ENCODE measurements at places on chromosomes 16 and 17. TPM values are rescaled to one million over a fixed set of nuclear protein-coding genes. Genes with fewer than 3 reads are reported as not detected.
A peak's percentile ranks its signal among the peaks of the same experiment; 100 is the strongest.

GRCh38 chr17:76234354-76234679 is 6.0 kb downstream of the RNF157 start:
- no peak overlapping the region for H3K27ac ChIP-seq
- no peaks in the 10 kb centered on the region for H3K36me3 ChIP-seq
- DNase-seq: peak; percentile 51
- H3K4me1 ChIP-seq: peaks cover 9% of the 10 kb centered on the region
- no peaks in the 10 kb centered on the region for H3K27me3 ChIP-seq
- no peak overlapping the region for H3K4me3 ChIP-seq

DNA sequence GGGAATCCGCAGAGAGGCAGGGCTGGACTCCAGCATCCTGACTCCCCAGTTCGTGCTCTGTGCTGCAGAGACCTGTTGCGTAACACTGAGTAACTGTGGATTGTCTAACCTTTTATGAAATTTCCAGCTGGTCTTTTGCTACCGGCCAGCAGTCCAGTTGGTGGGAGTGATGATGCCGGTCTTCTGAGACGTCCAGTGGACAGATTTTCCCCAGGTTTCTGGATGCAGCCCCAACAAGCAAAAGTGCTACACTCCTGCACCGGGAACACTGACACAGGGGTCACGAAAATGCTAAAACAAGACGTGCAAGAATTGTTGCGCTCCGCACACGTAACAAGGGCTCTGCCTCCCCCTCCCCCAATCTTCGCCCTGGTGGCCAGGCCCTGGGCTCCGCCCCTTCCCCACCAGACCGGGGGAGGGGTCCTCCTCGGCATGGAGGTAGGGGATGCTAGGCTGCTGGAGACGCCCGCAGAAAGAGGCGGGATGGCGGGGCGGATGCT is 701 bp upstream of the MRC2 start:
- peaks cover 9% of the 10 kb centered on the region for H3K27me3 ChIP-seq
- no peak for DNase-seq
- no peak overlapping the region for H3K27ac ChIP-seq
- no peaks in the 10 kb centered on the region for H3K36me3 ChIP-seq
- H3K4me1 ChIP-seq: 0 out of 2 replicates have a peak, but pooled peaks cover 3% of the 10 kb centered on the region
- H3K4me3 ChIP-seq: 0 out of 2 replicates have a peak overlapping the region, but pooled peaks have one; percentile 64

- H3K4me1 ChIP-seq: peaks cover 2% of the 10 kb centered on the region
- H3K4me3 ChIP-seq: no peak within 1 kb of the TSS
- no peaks in the 10 kb centered on the region for H3K36me3 ChIP-seq
- DNase-seq: no peak
Measured at GRCh38 chr17:60149691-60150582, at the start of gene CA4. Gene CA4 (plus strand): TSS chr17:60149973. CDS start chr17:60150035, 62 bp downstream.

GRCh38 chr16:14110728-14111251 is 39.7 kb downstream of the MRTFB start:
- no peaks in the 10 kb centered on the region for H3K4me1 ChIP-seq
- H3K27me3 ChIP-seq: no peaks in the 10 kb centered on the region
- H3K4me3 ChIP-seq: no peak overlapping the region
- H3K27ac ChIP-seq: no peak overlapping the region

DNA sequence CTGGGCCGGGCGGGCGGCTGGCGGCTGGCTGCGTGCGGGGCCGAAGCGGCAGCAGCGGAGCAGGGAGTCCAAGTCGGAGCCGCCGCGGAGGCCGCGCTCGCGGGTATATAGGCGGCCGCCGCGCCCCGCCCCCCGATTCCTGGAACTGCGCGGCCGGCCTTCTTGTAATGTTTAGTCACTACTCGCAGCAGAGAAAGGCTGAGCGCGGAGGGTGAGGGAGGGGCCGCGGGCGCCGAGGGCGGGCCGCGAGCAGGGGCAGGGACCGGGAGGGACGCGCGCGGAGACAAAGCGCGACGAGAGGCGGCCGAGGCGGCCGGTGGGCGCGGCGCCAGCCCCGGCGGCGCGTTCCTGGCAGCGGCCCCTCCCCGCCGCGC is at the start of gene SOCS3:
SOCS3 (minus strand) TSS at position 81 of the 374 bp plus-strand sequence. CDS start 982 bp downstream, outside the sequence.
- H3K27ac ChIP-seq: peak within 1 kb of the TSS; percentile 31
- H3K36me3 ChIP-seq: no peaks in the 10 kb centered on the region
- peak within 1 kb of the TSS; percentile 80 for H3K4me3 ChIP-seq
- no peaks in the 10 kb centered on the region for H3K27me3 ChIP-seq

GRCh38 chr17:74325743-74326379 is at the start of gene KIF19:
Gene KIF19 (plus strand): TSS chr17:74326226. CDS start chr17:74326350, 124 bp downstream.
- H3K36me3 ChIP-seq: no peaks in the 10 kb centered on the region
- peaks cover 4% of the 10 kb centered on the region for H3K27me3 ChIP-seq
- no peak for DNase-seq
- no peaks in the 10 kb centered on the region for H3K4me1 ChIP-seq

- DNase-seq: no peak
- H3K27me3 ChIP-seq: no peaks in the 10 kb centered on the region
- H3K4me3 ChIP-seq: no peak overlapping the region
- H3K4me1 ChIP-seq: no peaks in the 10 kb centered on the region
Measured at GRCh38 chr16:3650631-3651265, 3.7 kb upstream of the DNASE1 start.

DNA sequence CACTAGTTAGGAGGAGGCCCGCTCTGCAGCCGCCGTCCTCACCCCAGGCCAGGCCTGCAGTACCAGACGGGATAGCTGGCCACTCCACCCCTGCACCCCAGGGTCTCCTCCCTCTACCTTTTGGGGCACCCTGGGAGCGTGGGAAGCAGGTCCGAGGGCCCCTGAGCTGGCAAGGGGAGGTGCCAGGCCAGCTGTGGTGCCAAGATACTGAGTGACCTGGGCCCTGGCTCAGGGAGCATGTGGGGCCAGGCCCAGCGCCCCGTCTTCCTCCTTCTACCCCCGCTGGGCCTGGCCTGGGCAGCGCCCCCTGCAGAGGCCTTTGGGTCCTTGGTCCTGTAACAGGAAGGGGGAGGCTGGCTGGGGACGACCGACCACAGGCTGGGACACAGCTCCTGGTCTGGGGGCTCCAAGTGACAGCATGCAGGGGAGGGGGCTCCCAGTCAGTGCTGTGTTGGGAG is 13.0 kb downstream of the PAM16 start:
- no peaks in the 10 kb centered on the region for H3K4me1 ChIP-seq
- H3K36me3 ChIP-seq: peaks cover 19% of the 10 kb centered on the region
- H3K27me3 ChIP-seq: no peaks in the 10 kb centered on the region
- no peak for DNase-seq
- H3K4me3 ChIP-seq: no peak overlapping the region
- no peak overlapping the region for H3K27ac ChIP-seq

GRCh38 chr17:64653985-64654355 is 8.1 kb downstream of the SMURF2 start:
- H3K27ac ChIP-seq: no peak overlapping the region
- DNase-seq: no peak
- no peaks in the 10 kb centered on the region for H3K27me3 ChIP-seq
- 0 out of 2 replicates have a peak, but pooled peaks cover under 1% of the 10 kb centered on the region for H3K4me1 ChIP-seq

- no peaks in the 10 kb centered on the region for H3K36me3 ChIP-seq
- no peak for DNase-seq
- H3K27me3 ChIP-seq: no peaks in the 10 kb centered on the region
- H3K4me3 ChIP-seq: no peak overlapping the region
- no peak overlapping the region for H3K27ac ChIP-seq
- no peaks in the 10 kb centered on the region for H3K4me1 ChIP-seq
Measured at GRCh38 chr17:9932491-9932890, 27.4 kb upstream of the RCVRN start.

DNA sequence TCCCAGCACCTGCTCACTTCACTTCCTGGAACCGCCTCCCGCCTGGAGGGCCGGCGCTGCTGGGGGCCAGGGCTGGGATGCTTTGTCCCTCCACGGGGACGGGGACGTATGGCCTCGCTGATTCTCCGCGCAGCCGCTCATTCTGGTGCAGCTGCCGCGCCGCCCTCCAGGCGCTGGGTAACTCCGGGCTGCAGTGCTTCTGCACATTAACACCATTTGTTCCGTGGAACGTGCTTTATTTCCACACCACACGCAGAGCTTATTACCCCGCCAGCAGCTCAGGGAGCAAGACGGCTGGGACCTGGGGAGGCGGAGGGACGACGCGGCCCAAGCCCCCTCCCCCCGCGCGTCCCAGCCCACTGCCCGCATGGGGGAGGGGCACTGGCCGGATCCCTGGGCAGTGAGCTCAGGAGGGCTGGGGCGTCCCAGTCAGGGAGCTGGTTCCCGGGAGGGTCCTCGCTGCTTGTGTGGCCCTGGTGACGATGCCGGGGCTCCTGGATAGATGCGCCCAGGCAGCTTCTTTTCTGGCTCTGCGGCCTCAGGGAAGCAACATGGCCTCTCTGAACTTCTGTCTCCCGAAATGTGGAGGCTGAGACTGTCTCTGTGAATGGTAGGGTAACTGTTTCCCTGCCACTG is 45.4 kb upstream of the ACSF3 start:
- H3K4me1 ChIP-seq: no peaks in the 10 kb centered on the region
- no peaks in the 10 kb centered on the region for H3K27me3 ChIP-seq
- no peak overlapping the region for H3K27ac ChIP-seq

DNA sequence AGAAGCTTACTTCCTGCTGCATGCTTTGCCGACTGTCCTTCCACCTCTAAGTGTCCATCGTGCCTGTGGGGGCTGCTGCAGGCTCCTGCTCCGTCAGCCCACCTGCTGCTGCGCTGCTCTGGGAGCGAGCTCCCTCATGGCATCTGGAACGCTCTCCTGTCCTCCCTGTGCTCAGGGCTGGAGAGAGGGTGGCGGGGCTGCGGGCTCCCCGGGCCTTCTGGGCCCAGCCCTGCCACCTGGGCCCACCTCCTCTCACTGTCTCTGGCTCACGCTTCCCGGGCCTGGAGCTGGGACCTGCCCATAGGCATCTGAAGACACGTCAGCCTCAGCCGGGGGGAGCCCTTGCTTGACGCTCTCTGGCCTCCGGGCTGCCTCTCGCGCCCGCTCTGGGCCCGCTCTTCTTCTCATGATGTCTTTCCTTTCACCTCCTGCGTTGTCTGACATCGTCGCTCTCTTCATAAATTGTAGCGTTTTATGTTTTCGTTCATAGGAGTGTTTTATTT is 27.0 kb downstream of the NME3 start:
- no peaks in the 10 kb centered on the region for H3K27me3 ChIP-seq
- H3K4me1 ChIP-seq: no peaks in the 10 kb centered on the region
- H3K36me3 ChIP-seq: peaks cover 13% of the 10 kb centered on the region
- no peak overlapping the region for H3K27ac ChIP-seq

DNA sequence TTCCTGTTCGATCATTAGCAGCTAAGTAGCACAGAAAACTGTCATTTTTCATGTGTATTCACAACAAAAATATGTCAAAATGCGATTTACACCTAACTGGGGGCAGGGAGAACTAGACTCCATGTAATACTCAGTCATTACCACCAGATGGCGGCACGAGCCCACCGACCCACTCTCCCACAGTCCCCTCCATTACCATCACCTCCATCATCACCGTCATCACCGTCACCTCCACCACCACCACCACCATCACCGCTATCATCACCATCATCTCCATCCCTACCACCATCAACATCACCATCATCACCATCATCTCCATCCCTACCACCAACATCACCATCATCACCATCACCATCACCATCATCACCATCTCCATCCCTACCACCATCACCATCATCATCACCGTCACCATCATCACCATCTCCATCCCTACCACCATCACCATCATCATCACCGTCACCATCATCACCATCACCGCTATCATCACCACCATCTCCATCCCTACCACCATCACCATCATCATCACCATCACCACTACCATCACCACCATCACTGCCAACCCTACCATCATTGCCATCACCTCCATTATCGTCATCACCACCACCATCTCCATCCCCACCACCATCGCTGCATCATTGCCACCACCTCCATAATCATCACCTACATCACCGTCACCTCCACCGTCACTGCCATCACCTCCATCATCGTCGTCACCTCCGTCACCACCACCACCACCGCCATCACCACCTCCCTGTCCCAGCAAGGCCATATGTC is 14.4 kb downstream of the NDUFAF8 start:
- no peak overlapping the region for H3K27ac ChIP-seq
- H3K27me3 ChIP-seq: no peaks in the 10 kb centered on the region
- H3K4me3 ChIP-seq: no peak overlapping the region
- H3K4me1 ChIP-seq: no peaks in the 10 kb centered on the region
- no peak for DNase-seq
- H3K36me3 ChIP-seq: peaks cover 2% of the 10 kb centered on the region

GRCh38 chr17:43169561-43170139 is 1.4 kb upstream of the NBR1 start:
- no peaks in the 10 kb centered on the region for H3K27me3 ChIP-seq
- H3K27ac ChIP-seq: peak overlapping the region; percentile 96
- H3K4me3 ChIP-seq: peak overlapping the region; percentile 78

Gene RETREG3
- 47.6 TPM for total RNA-seq

Gene CMTM2
- total RNA-seq: not detected

Gene LGALS9C
- total RNA-seq: 1.1 TPM

Gene DLX3
- not detected for total RNA-seq

Gene LRRC46
- 0.53 TPM for total RNA-seq

Gene CPHXL2
- not detected for total RNA-seq

Gene SULT1A2
- 0.16 TPM for total RNA-seq

Gene KRT14
- not detected for total RNA-seq

Gene ZNF646
- total RNA-seq: 18.1 TPM

Gene TPSAB1
- total RNA-seq: not detected

Gene NLRC3
- 18.2 TPM for total RNA-seq

Gene TBC1D26
- total RNA-seq: not detected

Gene ADCY9
- total RNA-seq: 0.41 TPM

All from GM12878 (cell line).